ENCODE measurements at places on chromosomes 2 and 18. TPM values are rescaled to one million over a fixed set of nuclear protein-coding genes. Genes with fewer than 3 reads are reported as not detected.

GRCh38 chr2:120310136-120310535 is 35.8 kb upstream of the INHBB start:
- DNase-seq: no peak

GRCh38 chr2:54964271-54964670 is 86.0 kb downstream of the RTN4 start:
- DNase-seq: no peak

SIX3 gene
- not detected for polyA plus RNA-seq

DNA sequence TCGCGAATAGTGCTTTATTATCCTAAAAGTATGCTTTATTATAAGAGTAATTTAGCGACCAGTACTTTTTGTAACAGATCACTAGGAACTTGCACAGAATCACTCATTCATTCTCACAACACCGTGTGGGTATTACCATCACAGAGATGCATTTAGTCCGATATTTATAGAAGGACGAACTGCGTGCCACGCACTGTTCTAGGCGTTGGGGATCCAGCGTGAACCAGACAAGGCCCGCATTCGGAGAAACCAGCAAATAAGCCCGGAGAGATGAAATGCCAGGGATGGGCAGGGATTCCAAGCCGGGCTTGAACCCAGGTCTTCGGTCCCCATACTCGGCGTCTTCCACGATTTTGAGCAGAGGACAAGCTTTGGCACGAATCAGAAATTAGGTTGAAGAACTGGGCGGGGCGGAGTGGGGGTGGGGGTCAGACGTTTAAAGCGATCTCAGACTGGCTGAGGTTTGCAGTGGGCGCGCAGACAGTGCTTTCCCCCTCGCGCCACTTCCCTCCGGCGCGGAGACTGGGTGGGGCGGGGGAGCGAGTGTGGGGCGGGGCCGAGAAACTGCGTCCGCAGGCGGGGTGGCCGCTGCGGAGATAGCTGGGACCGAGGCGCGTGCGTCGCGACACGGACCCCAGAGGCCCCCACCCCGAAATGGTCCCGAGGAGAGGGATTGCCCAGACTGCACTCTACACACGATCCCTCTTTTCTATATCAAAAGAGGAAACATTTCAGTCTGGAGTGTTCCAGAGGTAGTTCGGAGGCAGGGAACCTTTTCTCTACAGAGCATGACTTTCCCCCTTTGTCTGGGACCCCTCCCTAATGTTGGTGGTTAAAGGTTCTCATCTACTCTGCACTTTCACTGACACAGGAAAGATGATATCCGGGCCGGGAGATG is 1.1 kb upstream of the CXCR4 start:
- no peak for DNase-seq

GRCh38 chr2:9247786-9248185 is 41.2 kb downstream of the ASAP2 start:
- no peak for DNase-seq
